A549 treated with dexamethasone at 1 μM for 4 hours (cell line): ENCODE measurements at places on chromosomes 11 and 22. TPM values are rescaled to one million over a fixed set of nuclear protein-coding genes. Genes with fewer than 3 reads are reported as not detected.

MS4A3 gene
- not detected in 5 replicates for total RNA-seq

SHANK2 gene
- total RNA-seq: 7.0 to 12.1 TPM (median 8.8 TPM) in 5 replicates

CRYAB gene
- total RNA-seq: 12.4 to 28.7 TPM (median 17.0 TPM) in 5 replicates

C11orf87 gene
- total RNA-seq: 0.02 TPM in 2 of 5 replicates, not detected in the others

PIWIL4 gene
- 0.12 to 0.31 TPM (median 0.14 TPM) in 5 replicates for total RNA-seq

RAG1 gene
- 0.01 to 0.53 TPM (median 0.40 TPM) in 5 replicates for total RNA-seq
